Right atrium auricular region (tissue), 2 donors: ENCODE measurements at places on chromosomes 12 and 14.

GRCh38 chr14:22251090-22251489 is 337.9 kb downstream of the DAD1 start:
- H3K27me3 ChIP-seq = no peaks in the 10 kb centered on the region
- no peaks in the 10 kb centered on the region for H3K4me1 ChIP-seq
- no peak overlapping the region for H3K4me3 ChIP-seq
- no peak for DNase-seq
- no peaks in the 10 kb centered on the region for H3K36me3 ChIP-seq

DNA sequence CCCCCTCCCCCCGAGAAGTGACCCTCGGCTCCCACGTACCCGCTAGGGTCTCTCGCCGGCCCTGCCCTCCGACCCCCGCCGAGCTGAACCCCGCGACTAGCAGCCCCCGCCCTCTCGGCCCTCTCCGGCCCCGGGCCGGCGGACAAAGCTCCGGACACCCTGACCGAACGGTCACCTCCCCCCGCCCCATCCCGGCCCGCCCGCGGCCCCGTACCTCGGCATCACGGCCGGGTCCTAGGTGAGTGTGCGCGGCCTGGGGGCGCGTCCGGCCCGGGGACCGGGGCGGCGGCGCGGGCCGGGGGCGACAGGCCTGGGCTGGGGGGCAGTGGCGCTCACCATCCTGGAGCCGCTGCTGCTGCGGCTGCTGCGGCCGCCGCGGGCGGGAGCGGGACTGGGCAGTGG is at the start of gene FIGNL2:
Gene FIGNL2, minus strand, starts transcription at position 393 of the 402 bp plus-strand sequence. CDS start 26,305 bp downstream, outside the sequence.
- no peak for DNase-seq
- H3K36me3 ChIP-seq = no peaks in the 10 kb centered on the region
- peak within 1 kb of the TSS; percentile 71 for H3K27ac ChIP-seq
- peaks cover 42% of the 10 kb centered on the region for H3K4me1 ChIP-seq
- H3K4me3 ChIP-seq = peak within 1 kb of the TSS; percentile 68

GRCh38 chr14:75896341-75896740 is 85.5 kb downstream of the TGFB3 start:
- H3K4me3 ChIP-seq = no peak overlapping the region
- H3K36me3 ChIP-seq = no peaks in the 10 kb centered on the region
- DNase-seq = no peak
- H3K27me3 ChIP-seq = no peaks in the 10 kb centered on the region

GRCh38 chr12:83143950-83144349 is 457.2 kb downstream of the TMTC2 start:
- no peaks in the 10 kb centered on the region for H3K27me3 ChIP-seq
- no peak overlapping the region for H3K27ac ChIP-seq
- H3K4me3 ChIP-seq = no peak overlapping the region

- H3K27ac ChIP-seq = no peak overlapping the region
- peaks cover 15% of the 10 kb centered on the region for H3K4me1 ChIP-seq
- H3K27me3 ChIP-seq = no peaks in the 10 kb centered on the region
- H3K4me3 ChIP-seq = no peak overlapping the region
- DNase-seq = no peak
Measured at GRCh38 chr12:80056232-80056631, 43.1 kb upstream of the OTOGL start.

DNA sequence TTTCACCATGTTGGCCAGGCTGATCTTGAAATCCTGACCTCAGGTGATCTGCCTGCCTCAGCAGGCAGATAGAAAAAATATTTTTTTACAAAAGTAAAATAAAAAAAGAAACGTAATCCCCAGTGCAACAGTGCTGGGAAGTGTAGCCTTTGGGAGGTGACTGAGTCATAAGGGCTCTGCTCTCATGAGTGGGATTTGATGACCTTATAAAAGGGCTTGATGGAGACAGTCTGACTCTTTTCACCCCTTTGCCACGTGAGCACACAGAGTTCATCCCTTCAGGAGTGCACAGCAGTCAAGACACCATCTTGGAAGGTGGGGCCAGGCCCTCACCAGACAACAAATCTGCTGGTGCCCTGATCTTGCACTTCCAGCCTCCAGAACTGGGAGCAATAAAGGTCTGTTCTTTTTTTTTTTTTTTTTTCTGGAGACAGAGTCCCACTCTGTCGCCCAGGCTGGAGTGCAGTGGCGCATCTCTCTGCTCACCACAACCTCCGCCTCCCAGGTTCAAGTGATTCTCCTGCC is 24.7 kb upstream of the DYNC1H1 start:
- DNase-seq = no peak
- H3K4me1 ChIP-seq = no peaks in the 10 kb centered on the region
- no peak overlapping the region for H3K4me3 ChIP-seq
- H3K27ac ChIP-seq = no peak overlapping the region

GRCh38 chr14:92340931-92341330 is 18.0 kb downstream of the SLC24A4 start:
- H3K4me1 ChIP-seq = no peaks in the 10 kb centered on the region
- DNase-seq = no peak
- H3K36me3 ChIP-seq = no peaks in the 10 kb centered on the region
- no peaks in the 10 kb centered on the region for H3K27me3 ChIP-seq
- no peak overlapping the region for H3K4me3 ChIP-seq

DNA sequence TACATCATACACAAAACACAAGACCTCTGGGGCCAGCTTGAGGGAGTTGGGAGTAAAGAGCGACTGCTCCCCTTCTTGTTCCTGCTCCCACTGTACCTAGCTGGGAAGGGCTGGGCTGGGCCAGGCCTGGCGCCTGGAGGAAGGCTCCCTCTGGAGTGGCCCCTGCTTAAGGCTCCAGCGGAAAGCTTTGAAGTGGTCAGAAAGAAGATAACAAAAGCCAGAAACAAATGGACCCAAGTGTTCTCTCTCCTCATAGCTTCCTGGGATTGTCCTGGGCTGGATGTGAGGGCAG is 25.3 kb downstream of the PRPF40B start:
- no peaks in the 10 kb centered on the region for H3K27me3 ChIP-seq
- H3K4me1 ChIP-seq = no peaks in the 10 kb centered on the region
- H3K4me3 ChIP-seq = no peak overlapping the region
- H3K27ac ChIP-seq = peak overlapping the region; percentile 60
- H3K36me3 ChIP-seq = peaks cover 71% of the 10 kb centered on the region

DNA sequence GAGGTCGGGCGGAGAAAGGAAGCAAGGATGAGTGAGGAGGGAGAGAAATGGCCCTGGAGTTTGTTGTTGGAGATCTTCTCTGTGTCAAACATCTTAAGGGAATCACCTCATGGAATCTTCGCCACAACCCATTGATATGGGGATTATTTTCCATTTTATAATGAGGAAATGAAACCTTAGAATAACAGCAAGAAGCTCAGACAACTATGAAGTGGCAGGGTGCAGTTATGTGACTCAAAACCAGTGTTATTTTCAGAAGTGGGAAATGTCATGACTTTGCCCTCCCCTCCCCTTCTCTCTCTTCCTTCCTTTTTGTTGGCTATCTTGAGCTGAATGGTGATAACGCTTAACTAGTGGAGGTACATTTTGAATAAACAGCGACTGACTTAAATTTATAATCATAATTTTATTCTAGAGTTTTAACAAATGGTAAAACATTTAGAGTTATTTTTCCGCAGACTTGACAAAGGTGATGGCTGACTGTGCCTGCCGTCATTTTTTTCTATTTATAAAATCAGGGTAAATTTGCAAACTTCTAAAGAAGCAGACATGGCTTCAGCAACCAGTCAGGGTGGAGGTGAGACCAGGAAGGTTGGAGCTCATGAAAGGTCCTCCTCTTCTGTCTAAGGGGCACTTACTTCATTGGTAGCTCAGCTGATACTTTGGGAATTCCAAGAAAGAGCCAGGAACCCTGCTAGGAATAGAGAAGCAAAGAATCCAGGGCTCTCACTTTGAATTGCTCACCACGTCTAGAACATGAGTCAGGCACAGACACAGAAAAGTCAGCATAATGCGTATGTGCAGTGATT is 232.4 kb downstream of the RGS6 start:
- no peaks in the 10 kb centered on the region for H3K27me3 ChIP-seq
- H3K4me3 ChIP-seq = no peak overlapping the region
- DNase-seq = no peak
- H3K4me1 ChIP-seq = no peaks in the 10 kb centered on the region

GRCh38 chr14:67962215-67962644 is 142.7 kb downstream of the RAD51B start:
- no peak for DNase-seq
- no peaks in the 10 kb centered on the region for H3K27me3 ChIP-seq
- no peaks in the 10 kb centered on the region for H3K4me1 ChIP-seq
- H3K27ac ChIP-seq = no peak overlapping the region

- peak overlapping the region; percentile 89 for H3K27ac ChIP-seq
- H3K4me3 ChIP-seq = no peak overlapping the region
- no peaks in the 10 kb centered on the region for H3K36me3 ChIP-seq
- DNase-seq = no peak
Measured at GRCh38 chr14:73751157-73751691, 37.0 kb upstream of the PNMA1 start.

GRCh38 chr12:109670731-109671130 is 42.9 kb upstream of the FAM222A start:
- no peak overlapping the region for H3K4me3 ChIP-seq
- H3K36me3 ChIP-seq = no peaks in the 10 kb centered on the region
- no peaks in the 10 kb centered on the region for H3K27me3 ChIP-seq
- no peaks in the 10 kb centered on the region for H3K4me1 ChIP-seq

DNA sequence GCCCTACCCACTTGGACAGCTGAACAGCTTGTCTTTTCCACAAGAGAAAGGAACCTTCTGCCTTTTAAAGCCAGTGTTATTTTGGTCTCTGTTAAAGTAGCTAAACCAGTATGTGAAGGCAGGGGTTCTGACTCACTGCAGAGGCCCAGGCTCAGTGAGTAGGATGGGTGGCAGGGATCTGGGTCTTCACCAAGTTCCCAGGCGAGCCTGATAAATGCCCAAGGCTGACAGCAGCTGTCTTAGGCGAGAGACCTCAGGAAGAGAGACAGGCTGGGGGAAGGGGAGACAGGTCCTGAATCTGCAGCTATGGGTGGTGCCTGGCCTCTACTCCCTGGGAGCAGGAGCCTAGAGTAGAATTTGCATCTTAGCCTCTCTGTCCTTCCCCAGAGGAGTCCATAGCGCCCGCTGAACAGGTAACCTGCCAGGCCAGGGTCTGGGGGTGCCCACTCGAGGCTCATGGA is 18.1 kb upstream of the KIF26A start:
- no peak for DNase-seq
- no peak overlapping the region for H3K4me3 ChIP-seq
- H3K36me3 ChIP-seq = no peaks in the 10 kb centered on the region
- no peak overlapping the region for H3K27ac ChIP-seq
- H3K4me1 ChIP-seq = no peaks in the 10 kb centered on the region

GRCh38 chr14:34029921-34030334 is 79.1 kb upstream of the EGLN3 start:
- DNase-seq = no peak
- H3K4me1 ChIP-seq = no peaks in the 10 kb centered on the region
- H3K36me3 ChIP-seq = no peaks in the 10 kb centered on the region
- H3K4me3 ChIP-seq = no peak overlapping the region
- no peaks in the 10 kb centered on the region for H3K27me3 ChIP-seq

- peak within 1 kb of the TSS; percentile 96 for H3K4me3 ChIP-seq
- peak within 1 kb of the TSS; percentile 98 for H3K27ac ChIP-seq
- H3K27me3 ChIP-seq = no peaks in the 10 kb centered on the region
Measured at GRCh38 chr14:69152902-69153151, at the start of gene DCAF5. Gene DCAF5 (minus strand): TSS chr14:69153119. CDS start chr14:69152978, 141 bp downstream.

- no peak overlapping the region for H3K27ac ChIP-seq
- no peaks in the 10 kb centered on the region for H3K4me1 ChIP-seq
- no peak for DNase-seq
- no peak overlapping the region for H3K4me3 ChIP-seq
- no peaks in the 10 kb centered on the region for H3K36me3 ChIP-seq
- no peaks in the 10 kb centered on the region for H3K27me3 ChIP-seq
Measured at GRCh38 chr14:101026341-101026740, 122.8 kb upstream of the RTL1 start.

DNA sequence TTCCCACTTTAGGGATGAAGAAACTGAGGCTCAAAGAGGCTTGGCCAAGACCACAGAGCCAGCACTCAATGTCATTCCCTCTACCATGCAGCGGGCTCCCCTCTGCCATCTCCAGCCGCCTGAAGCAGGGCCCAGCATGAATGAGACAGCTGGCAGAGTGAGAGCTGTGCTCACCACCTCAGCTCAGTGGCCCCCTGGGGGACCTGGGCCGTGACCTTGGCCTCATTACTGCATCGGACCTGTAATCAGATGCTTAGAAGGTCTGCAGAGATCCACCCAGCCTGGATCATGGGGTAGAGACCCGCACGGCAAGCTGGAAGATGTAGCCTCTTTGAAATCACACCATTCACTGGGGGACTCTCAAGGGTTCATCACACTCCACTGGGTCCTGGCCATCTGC is 22.7 kb upstream of the CORO1C start:
- H3K27me3 ChIP-seq = no peaks in the 10 kb centered on the region
- no peak overlapping the region for H3K4me3 ChIP-seq
- no peaks in the 10 kb centered on the region for H3K36me3 ChIP-seq
- H3K4me1 ChIP-seq = no peaks in the 10 kb centered on the region

DNA sequence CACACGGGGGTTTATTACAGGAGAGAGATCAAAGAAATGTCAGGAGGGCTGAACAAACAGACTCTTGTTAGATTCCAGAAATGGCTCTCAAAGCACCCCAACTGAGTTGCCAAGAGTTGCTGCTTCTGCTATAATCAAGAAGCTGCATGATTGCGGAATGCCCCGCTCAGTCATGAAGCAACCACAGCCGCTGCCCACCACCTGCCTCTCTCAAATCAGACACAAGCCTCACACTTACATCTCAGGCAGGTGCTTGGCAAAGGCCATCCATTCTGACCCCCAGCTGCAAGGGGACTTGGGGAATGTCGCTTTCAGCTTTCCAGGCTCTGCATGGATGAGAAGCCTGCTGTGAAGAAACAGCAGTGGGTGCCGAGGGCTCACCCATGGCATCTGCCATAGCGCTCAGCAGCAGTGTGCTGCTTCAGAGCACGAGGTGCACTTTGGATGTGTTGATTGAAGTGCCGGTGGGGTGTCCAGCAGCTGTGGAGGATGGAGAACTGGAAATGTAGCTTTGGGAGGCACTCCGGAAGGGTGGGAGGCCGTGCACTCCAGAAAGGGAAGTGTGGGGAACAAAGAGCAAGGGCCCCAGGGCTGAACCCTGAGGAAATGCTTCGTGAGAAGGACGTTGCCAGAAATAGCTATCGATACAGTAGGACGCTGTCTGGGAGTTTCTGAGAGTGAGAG is 37.7 kb downstream of the LRRC74A start:
- no peaks in the 10 kb centered on the region for H3K36me3 ChIP-seq
- no peaks in the 10 kb centered on the region for H3K27me3 ChIP-seq
- peak overlapping the region; percentile 50 for H3K27ac ChIP-seq
- peak; percentile 67 for DNase-seq
- H3K4me3 ChIP-seq = no peak overlapping the region
